ENCODE measurements at places on chromosomes 1 and 21.

- no peak for DNase-seq
Measured at GRCh38 chr1:219324629-219325367, 151.1 kb downstream of the LYPLAL1 start.

GRCh38 chr1:36570006-36570405, 87.3 kb upstream of the CSF3R start:
- no peak for DNase-seq

GRCh38 chr1:111837393-111837792, 81.7 kb downstream of the DDX20 start:
- no peak for DNase-seq

- DNase-seq = no peak
Measured at GRCh38 chr1:53718443-53718842, 20.5 kb downstream of the GLIS1 start.

GRCh38 chr1:29540801-29541357, 304.6 kb downstream of the PTPRU start:
- DNase-seq = no peak

DNA sequence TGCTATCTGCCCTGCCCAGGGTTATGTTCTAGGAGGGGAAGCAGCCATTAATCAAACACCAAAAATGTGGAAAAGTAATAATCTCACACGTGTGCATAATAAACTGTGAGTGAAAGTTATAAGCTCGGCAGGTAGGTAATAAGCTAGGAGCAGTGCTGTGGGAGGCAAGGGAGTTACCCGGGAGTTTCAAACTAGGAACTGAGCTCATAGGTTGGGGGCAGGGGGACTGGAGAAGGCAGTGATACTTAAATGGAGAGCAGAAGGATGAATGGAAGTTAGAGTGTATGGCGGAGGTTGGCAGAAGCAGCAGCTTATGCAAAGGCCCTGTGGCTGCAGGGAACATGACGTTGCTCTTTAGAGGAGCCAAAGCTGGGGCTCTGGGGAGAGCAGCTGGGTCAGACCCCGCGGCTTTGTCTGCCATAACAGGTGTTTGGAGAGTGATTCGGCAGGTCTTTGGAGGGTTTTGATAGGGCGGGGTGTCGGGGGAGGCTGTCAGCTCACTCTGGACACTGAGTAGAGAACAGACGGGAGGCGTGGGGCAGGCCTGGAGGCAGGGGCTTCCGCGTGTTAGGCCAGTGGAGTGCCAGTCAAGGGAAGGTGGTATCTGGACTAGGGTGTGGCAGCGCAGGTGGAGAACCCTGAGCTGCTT, 20.0 kb downstream of the PTPRF start:
- DNase-seq = no peak

- DNase-seq = no peak
Measured at GRCh38 chr1:210236386-210236839, 3.8 kb downstream of the SERTAD4 start.

DNA sequence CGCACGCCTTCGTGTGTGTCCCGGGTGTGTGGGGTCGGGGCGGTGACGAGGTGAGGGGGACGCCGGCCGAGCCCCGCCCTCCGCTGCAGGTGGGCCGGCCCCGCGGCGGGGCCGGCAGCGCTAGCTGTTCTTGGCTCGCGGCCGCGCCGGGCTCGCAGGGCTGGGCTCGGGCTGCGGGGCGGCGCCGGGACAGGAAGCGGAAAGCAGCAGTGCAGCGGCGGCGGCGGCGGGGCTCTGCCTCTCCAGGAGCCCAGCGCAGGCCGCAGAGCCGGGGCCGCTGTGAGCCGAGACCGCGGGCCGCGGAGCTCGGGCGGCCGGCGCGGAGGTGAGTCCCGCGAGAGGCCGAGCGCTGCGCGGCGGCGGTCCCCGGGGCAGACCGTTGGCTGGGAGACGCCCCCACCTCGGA, at the start of gene VANGL1:
VANGL1 (plus strand) TSS at position 209 of the 406 bp plus-strand sequence. CDS start 9,444 bp downstream, outside the sequence.
- peak; percentile 33 for DNase-seq

GRCh38 chr21:22804151-22804550, 1805.9 kb downstream of the NCAM2 start:
- no peak for DNase-seq

GRCh38 chr1:57252597-57253294, 171.1 kb downstream of the DAB1 start:
- no peak for DNase-seq

GRCh38 chr1:234554698-234555311, 55.2 kb downstream of the IRF2BP2 start:
- DNase-seq = no peak

DNA sequence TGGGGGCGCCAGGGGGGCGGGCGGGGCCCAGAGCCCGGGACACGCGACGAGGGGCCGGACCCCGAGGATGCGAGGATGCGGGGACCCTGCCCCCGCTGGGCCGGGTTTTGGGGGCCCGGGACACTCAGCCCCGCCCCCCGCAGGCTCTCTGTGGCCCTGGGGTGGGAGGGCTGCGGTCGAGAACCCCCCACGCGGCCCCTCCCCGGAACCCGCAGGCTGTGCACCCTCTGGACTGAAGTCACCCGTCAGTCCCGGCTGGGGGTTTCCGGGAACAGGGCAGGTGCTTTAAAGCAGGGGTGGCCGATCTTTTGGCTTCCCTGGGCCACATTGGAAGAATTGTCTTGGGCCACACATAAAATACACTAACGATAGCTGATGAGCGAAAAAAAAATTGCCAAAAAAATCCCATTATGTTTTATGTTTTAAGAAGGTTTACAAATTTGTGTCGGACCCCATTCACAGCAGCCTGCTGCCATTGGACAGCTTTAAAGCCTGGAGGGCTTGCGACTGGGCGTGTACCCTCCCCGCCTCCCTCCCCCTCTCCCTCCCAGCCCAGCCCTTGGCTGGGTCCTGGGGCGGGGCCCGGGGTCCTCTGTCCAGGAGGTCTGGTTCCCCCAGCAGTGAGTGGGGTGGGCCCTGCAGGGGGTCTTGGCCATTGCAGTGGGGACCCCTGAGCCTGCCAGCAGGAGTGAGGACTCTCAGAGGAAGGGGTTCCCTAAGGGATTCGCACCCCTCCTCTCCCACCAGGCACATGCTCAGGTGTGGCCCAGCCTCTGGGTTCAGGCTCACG, 21.6 kb upstream of the C1orf159 start:
- DNase-seq = peak; percentile 79

- DNase-seq = no peak
Measured at GRCh38 chr1:159866066-159866465, 3.6 kb upstream of the VSIG8 start.

DNA sequence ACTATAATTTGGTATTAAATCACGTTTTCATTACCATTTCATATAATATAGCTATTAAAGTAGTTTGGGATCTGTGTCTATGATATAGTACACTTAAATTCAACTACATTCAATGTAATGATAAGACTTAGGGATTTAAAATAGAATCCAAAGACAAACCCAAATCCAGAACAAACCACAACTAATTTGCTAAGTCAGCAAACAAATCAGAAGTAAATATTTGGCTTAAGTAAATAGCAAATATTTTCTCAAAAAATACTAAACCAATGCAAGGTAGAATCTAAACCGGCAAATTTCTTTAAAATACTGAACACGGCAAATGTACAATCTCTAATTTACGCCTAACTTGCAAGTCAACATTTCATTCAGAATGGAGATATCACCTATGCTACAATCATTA, 16.8 kb downstream of the YY1AP1 start:
- no peak for DNase-seq

DNA sequence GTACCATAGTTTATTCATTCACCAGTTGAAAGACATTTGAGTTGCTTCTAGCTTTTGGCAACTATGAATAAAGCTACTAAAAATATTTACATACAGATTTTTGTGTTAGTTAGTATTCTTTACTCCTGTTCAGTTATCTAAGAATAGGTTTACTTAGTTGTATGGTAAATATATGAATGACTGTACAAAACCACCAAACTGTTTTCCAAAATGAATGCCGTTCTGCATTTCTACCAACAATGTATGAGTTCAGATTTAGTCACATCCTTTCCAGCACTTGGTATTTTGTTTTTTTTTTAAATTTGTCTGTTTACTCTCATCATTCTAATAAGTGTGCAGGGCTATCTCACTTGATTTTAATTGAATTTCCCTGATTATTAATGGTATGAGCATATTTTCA, 3.4 kb upstream of the KIFAP3 start:
- no peak for DNase-seq

DNA sequence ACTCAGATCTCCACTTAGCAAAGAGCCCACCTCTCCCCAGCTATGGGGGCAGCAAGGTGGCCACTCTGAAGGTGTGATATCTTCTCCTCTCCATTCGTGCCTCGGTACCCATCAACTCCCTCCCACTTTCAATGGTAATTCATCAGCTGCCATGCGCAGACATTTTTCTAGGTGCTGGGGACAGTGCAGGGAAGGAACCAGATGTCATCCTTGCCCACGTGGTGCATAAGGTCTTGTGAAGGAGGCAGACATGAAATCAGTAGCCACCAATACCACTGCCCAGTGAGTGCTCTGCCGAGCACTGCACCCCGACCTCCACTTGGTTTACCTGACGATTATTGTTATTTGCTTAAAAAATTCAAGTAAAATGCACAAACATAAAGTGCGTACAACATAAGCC, 76.3 kb upstream of the CSF3R start:
- no peak for DNase-seq

- DNase-seq = no peak
Measured at GRCh38 chr1:74343216-74343615, 108.0 kb downstream of the TNNI3K start.

- DNase-seq = no peak
Measured at GRCh38 chr1:86460998-86461397, 7.7 kb upstream of the CLCA1 start.

- no peak for DNase-seq
Measured at GRCh38 chr1:203199816-203200571, 13.5 kb upstream of the CHI3L1 start.

GRCh38 chr1:119015547-119015946, 27.4 kb upstream of the TBX15 start:
- DNase-seq = no peak

DNA sequence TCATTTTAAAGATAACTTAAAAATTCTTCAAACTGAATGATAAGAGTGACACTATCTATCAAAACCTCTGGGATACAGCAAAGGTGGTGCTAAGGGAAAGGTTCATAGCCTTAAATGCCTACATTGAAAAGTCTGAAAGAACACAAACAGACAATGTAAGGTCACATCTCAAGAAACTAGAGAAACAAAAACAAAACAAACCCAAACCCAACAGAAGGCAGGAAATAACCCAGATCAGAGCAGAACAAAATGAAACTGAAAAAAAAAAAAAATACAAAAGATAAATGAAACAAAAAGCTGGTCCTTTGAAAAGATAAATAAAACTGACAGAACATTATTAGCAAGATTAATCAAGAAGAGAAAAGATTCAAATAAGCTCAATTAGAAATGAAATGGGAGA, 6.8 kb downstream of the ODF2L start:
- no peak for DNase-seq

DNA sequence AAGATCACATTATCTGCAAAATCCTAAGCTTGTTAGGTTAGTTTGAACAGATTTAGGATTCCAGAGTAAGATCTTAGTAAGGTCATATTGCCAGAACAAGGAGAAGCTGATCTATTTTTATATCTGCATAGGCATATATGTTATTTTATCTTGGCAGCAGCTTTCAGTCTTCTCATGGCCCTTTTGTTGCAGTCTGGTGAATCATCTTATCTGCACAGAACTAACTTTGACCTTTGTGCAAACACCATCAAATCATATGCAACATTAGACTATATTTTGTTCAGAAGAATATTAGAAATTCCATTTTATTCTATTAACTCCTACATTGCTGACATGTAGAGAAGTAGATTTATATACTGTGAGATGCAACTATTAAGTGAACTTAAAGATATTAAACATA, 107.3 kb downstream of the CLEC20A start:
- DNase-seq = no peak

DNA sequence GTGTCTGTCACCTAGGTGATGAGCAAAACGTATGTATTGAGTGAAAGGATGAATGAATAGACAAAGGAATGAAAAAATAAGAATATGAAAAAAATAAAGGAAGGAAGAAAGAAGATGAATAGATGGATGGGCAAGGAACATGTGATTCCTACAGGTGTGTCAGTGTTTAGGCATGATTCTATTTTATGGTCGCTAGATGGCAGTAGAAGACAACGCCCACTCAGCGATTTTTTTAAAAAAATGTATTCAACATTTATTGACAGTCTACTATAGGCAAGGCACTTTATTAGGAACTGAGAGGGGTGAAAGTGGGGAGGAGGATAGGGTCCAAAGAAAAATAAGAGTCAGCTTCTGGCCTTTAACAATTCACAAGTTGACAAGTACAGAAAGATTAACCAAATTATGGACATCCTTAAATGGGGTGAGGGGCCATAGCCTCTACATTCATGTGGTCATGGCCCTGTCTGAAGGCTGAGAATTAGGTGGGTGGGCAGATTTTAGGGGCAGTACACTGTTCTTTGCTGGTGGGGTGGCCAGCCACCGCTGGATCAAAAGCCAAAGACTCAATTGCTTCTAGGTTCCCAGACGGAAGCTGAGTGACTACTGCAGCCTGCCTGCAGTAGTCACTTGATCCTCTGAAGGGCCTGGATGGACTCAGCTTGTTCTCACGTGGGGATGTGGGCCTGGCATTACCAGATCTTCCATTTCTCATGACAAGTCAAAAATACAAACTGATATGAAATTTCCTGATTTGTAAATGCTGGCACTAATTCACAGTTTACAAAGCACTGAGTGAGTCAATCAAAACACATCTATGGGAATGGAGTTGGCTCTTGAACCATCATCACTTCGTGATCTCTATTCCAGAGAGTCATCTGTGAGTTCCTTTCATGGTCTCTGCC, 83.9 kb downstream of the FASLG start:
- DNase-seq = no peak

DNA sequence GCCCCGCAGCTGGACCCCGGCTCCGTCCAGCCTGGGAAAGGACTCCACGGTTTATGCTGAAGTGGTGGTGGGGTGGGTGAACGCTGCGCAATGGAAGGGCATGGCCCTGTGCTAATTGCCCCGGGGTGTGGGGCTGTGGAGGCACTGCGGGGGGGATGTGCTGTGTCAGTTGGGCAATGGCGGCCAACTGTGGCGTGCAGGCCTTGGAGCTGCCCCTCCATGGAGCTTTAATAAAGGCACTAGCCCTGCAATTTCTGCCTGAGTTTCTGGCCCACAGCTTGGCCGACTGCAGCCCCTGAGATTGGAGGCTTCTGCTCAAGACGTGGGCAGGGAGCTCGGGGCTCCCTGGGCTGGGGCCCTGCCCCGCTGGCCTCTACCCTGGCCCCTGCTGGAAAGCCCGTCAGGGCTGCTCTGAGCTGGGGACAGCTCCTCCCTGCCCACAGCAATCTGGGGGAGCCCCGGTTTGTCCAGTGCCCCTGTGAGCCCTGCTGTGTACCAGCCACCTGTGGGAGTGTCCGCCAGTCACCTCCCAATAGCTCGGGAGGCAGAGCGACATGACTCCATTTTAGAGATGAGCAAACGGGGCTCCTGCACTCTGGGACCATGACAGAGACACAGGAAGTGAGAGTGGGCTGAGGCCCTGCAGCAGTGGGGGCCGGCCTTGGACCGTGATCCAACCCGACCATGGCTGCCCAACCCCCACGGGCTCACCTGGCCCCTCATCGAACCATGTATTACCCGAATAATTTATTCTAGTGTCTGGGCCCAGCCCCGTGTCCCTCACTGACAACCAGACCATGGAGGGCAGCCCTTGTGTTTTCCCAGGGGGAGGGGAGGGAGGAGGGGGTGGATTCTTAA, 8.7 kb upstream of the TNFRSF14 start:
- peak; percentile 53 for DNase-seq

- DNase-seq = no peak
Measured at GRCh38 chr1:56754708-56755479, 64.3 kb downstream of the FYB2 start.

- DNase-seq = no peak
Measured at GRCh38 chr1:226344441-226345259, 35.7 kb upstream of the LIN9 start.

Data from activated naive CD4-positive, alpha-beta T cell treated with Interleukin-2 at 50 U/mL for 16 hours (primary cell).